ENCODE measurements at places on chromosomes 6 and 20.
A peak's percentile ranks its signal among the peaks of the same experiment; 100 is the strongest.

- DNase-seq = no peak
Observed at GRCh38 chr20:32019563-32020463, 9.6 kb downstream of the CCM2L start.

DNA sequence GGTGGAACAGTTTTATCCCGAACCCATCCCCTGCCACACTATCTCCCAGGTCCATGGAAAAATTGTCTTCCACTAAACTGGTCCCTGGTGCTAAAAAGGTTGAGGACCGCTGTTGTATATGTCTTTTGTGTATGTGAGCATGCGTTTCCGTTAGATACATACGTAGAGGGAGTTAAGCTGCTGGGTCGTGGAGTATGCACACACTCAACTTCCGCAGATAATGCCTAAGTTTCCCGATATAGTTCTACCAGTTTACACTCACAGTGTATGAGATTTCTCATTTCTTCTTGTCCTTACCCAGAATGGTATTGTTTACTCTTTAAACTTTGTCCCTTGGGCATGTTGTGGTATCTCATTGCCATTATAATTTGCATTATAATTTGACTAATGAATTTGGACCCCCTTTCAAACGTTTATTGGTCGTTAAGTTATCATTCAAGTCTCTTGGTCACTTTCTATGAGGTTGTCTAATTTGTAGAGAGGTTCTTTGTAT lies 50.5 kb upstream of the SCAF8 start:
- DNase-seq = no peak

DNA sequence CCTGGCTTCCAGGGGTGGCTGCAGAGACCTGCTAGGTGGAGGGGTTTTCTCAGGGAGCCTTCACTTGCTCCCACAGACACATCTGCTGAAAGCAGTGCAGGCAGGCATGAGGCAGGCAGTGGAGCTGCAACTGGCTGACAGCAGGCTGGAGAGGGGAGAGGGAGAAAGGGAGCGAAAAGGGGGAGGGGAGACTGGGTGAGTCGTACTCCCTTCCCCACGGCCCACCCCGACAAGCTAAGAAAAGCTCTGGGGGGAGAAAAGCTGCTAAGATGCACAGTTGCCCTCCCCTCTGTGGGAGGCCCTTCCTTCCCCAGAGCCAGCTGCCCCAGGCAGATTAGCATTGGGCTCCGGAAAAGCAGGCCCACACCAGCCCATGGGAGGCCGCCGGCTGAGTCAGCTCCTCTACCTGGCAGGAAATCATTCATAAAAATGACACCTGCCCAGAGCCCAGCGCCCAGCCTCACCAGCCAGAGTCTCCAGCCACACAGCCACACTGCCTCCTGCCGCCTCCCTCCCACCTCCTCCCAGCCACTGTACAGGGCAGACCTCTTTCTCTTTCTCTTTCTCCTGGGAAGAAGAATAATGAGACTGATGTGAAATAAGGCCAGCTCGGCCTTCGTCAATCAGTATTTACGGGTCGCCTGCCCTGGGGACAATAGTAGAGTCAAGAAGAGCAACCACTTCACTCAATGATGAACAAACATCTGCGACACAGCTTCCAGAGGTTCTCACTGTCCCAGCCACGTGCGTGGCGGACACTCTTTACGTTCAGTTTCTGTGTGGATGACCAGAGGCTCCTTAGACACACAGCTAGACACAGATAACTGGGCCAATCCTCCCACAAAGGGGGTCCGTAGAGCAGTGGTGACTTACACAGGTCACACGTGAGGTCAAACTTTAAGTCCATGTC lies 7.7 kb upstream of the C20orf203 start:
- peak; percentile 55 for DNase-seq

DNA sequence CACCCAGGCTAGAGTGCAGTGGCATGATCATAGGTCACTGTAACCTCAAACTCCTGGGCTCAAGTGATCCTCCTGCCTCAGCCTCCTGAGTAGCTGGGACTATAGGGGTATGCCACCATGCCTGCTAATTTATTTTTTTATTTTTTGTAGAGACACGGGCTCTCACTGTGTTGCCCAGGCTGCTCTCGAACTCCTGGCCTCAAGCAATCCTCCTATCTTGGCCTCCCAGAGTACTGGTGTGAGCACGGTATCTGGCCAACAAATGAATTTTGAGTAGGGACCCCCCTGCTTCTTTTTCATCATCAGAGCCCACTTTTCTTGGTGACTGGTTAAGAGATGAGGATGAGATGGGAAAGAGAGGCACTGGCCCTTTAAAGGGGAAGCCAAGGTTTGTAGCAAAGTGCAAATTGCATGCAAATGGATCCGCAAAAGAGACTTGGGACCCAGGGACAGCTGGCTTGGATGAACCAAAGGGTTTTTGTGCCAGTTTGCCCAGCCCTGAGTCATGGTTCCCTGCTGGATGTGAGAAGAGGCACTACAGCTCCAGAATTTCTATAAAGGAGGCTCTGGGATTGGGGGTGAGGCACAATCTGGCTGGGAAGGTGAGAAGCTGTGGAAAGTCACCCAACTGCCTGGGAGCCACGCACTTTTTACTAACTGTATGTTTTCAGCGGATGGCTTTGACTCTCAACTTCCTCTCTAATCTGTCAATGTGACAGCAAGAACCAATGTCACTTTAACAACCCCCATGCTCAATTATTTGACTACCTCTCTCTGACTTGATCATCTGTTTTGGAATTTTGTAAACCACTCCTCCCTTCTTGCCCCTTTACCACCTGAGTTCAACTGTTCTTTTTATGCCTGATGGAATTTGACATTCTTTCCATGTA lies 58.7 kb upstream of the RNF24 start:
- peak; percentile 70 for DNase-seq

- DNase-seq = peak; percentile 71
Observed at GRCh38 chr6:132192631-132193030, 208.6 kb downstream of the MOXD1 start.
